ENCODE measurements at places on chromosomes 11 and 22.

- no peaks in the 10 kb centered on the region for H3K27me3 ChIP-seq
- no peak for DNase-seq
- H3K27ac ChIP-seq, result no peak overlapping the region
- no peaks in the 10 kb centered on the region for H3K4me1 ChIP-seq
- H3K4me3 ChIP-seq, result no peak overlapping the region
Observed at GRCh38 chr11:109237636-109238035, 184.4 kb upstream of the C11orf87 start.

DNA sequence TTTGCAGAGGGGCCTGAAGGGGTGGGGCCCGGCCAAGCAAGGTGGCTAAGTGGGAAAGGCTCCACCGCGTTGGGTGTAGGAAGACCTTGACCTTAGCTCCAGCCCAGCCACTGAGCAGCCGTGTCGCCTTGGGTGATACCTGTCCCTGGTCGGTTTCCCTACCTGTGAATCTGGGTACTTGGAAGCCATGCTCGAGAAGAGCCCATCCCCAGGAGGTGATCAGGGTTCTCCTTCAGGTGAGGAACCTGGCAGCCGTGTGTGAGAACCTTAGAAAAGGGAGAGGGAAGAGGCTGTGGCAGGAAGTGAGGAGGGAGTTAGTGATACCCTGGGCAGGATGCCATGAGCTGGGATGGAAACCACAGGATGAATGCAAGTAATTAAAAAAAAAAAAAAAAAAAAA, 21.6 kb downstream of the PPARA start:
- H3K27ac ChIP-seq, result no peak overlapping the region
- no peaks in the 10 kb centered on the region for H3K27me3 ChIP-seq
- H3K36me3 ChIP-seq, result peaks cover 8% of the 10 kb centered on the region
- H3K4me1 ChIP-seq, result peaks cover 13% of the 10 kb centered on the region
- H3K4me3 ChIP-seq, result no peak overlapping the region

GRCh38 chr11:107271425-107271824, 186.2 kb downstream of the CWF19L2 start:
- H3K27me3 ChIP-seq, result no peaks in the 10 kb centered on the region
- H3K27ac ChIP-seq, result no peak overlapping the region
- DNase-seq, result no peak
- no peak overlapping the region for H3K4me3 ChIP-seq

- no peaks in the 10 kb centered on the region for H3K36me3 ChIP-seq
- H3K27ac ChIP-seq, result no peak overlapping the region
- H3K27me3 ChIP-seq, result no peaks in the 10 kb centered on the region
- no peaks in the 10 kb centered on the region for H3K4me1 ChIP-seq
Observed at GRCh38 chr11:130585545-130585944, 137.1 kb downstream of the ADAMTS15 start.

GRCh38 chr11:124825876-124826275, 25.7 kb upstream of the MSANTD2 start:
- H3K27me3 ChIP-seq, result peaks cover 33% of the 10 kb centered on the region
- H3K4me3 ChIP-seq, result no peak overlapping the region
- H3K4me1 ChIP-seq, result no peaks in the 10 kb centered on the region
- DNase-seq, result no peak
- no peaks in the 10 kb centered on the region for H3K36me3 ChIP-seq
- no peak overlapping the region for H3K27ac ChIP-seq

- no peaks in the 10 kb centered on the region for H3K27me3 ChIP-seq
- H3K27ac ChIP-seq, result no peak overlapping the region
- H3K36me3 ChIP-seq, result no peaks in the 10 kb centered on the region
- no peak overlapping the region for H3K4me3 ChIP-seq
- H3K4me1 ChIP-seq, result peaks cover 1% of the 10 kb centered on the region
- no peak for DNase-seq
Observed at GRCh38 chr11:68950270-68950669, 30.5 kb downstream of the MRGPRD start.

DNA sequence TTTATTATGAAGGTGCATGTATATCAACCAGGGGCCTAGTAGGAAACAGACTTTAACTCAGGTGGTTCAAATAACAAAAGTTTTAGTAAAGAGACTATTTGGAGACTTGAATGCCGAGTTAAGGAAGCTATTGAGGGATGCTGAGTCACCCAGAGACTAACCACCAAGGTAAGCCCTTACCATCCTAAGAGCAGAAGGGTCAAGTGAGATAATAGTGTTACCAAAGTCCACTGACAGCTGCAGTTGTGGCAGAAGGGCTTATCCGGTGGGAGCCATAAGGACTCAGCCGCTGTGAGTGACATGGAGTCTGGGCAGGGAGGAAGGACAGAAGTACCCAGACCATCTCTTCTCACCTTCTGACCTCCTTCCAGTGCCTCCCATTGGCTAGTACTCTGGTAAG, 134.0 kb downstream of the INSC start:
- no peak overlapping the region for H3K4me3 ChIP-seq
- no peaks in the 10 kb centered on the region for H3K36me3 ChIP-seq
- H3K4me1 ChIP-seq, result no peaks in the 10 kb centered on the region
- peaks cover 9% of the 10 kb centered on the region for H3K27me3 ChIP-seq

DNA sequence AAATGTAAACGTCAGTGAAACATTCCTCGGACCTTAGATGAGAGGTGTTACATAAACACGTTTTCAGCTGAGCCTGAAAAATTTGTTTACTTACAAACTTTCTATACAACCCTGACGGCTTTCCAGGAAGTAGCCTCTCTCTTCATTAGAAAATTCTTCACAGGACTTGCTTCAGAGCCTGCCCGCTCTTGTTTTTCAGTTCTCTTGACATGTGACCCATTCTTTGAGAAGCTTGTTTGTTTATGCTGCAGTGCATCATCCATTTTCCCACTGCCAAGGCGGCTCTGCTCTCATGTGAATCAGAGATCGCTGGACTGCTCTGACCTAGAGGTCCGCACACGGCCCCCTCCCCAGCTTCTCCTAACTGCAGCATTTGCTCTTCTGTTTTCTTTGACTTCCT, 47.9 kb upstream of the ARHGAP42 start:
- no peak overlapping the region for H3K4me3 ChIP-seq
- H3K4me1 ChIP-seq, result no peaks in the 10 kb centered on the region
- no peak overlapping the region for H3K27ac ChIP-seq
- no peaks in the 10 kb centered on the region for H3K36me3 ChIP-seq
- no peak for DNase-seq

DNA sequence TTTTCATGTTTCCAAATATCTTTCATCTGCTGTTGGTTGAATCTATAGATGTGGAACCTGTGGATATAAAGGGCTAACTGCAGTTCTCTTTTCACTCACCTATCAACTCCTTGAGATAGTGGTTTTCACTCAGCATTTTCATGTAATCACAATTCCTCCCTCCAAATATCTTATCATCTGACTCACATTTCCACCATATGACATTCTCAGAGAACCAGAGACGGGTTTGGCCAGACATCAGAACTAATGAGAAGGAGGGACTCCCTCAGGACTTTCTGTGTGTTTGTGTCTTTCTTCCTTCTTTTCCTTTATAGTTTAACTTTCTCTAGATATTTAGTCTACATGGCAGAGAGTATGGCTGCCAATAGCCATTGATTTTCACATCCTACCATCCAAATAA, 134.8 kb upstream of the DDI1 start:
- H3K4me1 ChIP-seq, result no peaks in the 10 kb centered on the region
- H3K27ac ChIP-seq, result no peak overlapping the region
- no peaks in the 10 kb centered on the region for H3K36me3 ChIP-seq
- H3K27me3 ChIP-seq, result no peaks in the 10 kb centered on the region
- DNase-seq, result no peak
- H3K4me3 ChIP-seq, result no peak overlapping the region

- no peaks in the 10 kb centered on the region for H3K4me1 ChIP-seq
- H3K36me3 ChIP-seq, result no peaks in the 10 kb centered on the region
- H3K27ac ChIP-seq, result no peak overlapping the region
- H3K4me3 ChIP-seq, result no peak overlapping the region
- DNase-seq, result no peak
Observed at GRCh38 chr11:121930004-121930965, 185.7 kb downstream of the BLID start.

DNA sequence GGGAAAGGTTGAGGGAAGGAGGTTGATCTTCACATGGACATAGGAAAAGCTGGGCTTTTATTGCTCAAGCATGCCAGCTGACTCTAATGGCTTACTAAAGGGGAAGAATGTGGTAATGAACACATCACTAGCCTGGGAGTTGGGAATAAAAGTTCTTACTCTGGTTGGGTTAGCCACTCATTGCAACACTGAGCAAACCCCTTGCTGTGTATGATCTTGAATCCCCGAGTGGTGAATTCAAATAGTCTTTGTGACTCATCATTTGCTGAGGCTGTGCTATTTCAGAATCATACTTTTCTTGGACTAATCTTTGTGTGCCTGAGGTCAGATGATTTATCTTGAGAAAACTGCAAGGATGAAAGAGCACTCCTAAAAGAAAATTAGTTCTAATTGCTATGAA, 304.1 kb upstream of the ANO5 start:
- no peak for DNase-seq
- H3K4me1 ChIP-seq, result no peaks in the 10 kb centered on the region
- H3K4me3 ChIP-seq, result no peak overlapping the region
- H3K27ac ChIP-seq, result no peak overlapping the region
- no peaks in the 10 kb centered on the region for H3K36me3 ChIP-seq
- H3K27me3 ChIP-seq, result no peaks in the 10 kb centered on the region

DNA sequence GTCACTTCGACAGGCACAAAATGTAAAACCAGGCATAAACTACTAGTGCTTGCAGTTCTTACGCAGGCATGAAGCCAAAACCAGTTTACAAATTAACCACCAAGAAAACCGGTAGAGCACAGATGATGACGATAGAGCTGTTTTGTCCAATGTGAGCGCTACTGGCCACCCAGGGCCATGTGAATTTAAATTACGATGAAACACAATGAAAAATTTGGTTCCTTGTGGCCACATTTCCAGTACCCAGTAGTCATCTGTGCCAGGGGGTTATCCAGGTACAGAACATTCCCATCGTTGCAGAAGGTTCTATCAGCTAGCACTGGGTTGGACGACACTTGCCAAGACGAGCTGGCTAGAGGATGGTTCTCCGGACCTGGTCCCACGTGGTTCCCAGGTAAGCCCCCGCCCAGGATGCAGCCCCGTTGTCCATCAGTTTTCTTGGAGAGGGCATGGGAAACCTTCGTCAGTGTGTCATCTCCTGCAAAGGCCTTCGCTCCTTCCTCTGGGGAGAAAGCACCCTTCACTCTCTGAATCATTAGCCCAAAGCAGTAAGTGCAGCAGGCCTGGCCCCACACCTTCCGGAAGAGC, 1.1 kb upstream of the CD81 start:
- H3K27me3 ChIP-seq, result no peaks in the 10 kb centered on the region
- no peak overlapping the region for H3K27ac ChIP-seq
- DNase-seq, result no peak
- H3K36me3 ChIP-seq, result peaks cover 6% of the 10 kb centered on the region

Data from activated naive CD8-positive, alpha-beta T cell treated with anti-CD3 and anti-CD28 coated beads for 36 hours (primary cell).